ENCODE measurements at places on chromosomes 3 and 15.

GRCh38 chr3:117314441-117315150, 605.0 kb downstream of the TUSC7 start:
- no peak for DNase-seq

- no peak for DNase-seq
Measured at GRCh38 chr3:42535981-42536784, 33.7 kb downstream of the VIPR1 start.

DNA sequence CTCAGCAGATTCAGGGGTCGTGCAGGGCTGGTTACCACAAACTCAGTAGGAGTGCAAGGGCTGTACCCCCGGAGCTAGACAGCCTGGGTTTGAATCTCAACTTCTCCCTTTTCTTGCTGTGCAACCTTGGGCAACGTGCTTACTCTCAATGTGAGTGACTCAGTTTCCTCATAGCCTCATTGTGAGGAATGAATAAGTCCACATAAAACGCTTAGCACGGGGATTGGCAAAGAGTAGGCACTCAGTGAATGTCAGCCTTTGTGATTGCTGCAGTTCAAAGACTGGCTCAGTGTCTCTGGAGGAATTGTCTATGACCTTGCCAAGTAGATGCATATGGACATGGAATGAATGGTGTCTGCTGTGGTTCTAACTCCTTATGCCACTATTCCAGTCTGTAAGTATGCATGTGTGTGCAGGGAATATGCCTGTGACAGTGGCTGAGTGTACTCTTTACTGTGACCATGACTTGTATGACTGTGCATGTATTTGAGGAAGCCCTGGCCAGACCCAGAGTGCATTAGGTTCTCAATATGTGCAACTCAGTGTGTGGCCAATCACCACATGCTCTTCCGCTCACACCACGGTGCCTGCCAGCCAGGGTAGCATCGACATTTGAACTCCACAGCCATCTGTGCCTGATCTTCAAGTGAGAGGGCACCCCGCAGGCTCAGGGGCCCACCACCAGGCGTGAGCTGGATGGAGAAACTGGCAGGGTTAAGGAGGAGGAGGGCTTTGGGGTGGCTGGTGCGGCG, 900 bp upstream of the HYAL3 start:
- DNase-seq: no peak

DNA sequence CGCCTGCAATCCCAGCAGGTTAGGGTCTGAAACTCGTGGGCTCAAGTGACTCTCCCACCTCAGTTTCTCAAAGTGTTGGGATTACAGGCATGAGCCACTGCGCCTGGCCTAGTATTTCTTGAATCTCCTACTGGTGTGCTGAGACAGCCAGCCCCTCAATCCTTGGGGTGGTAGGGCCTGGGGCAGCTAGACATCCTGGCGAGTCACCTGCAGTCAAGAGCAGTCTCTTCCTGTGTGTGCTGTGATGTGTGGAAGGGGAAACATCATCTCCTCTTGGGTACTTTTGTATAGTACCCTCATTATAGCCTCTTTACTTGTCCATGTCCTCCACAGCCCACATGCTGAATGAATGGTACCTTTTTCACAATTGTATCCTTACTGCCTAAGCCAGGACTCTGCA, 4.9 kb upstream of the HEXA start:
- DNase-seq: no peak

GRCh38 chr15:31489801-31490646, 163.4 kb downstream of the KLF13 start:
- no peak for DNase-seq
